ENCODE measurements at places on chromosomes 6 and 20.
A peak's percentile ranks its signal among the peaks of the same experiment; 100 is the strongest.

- no peak for DNase-seq
These were observed 86.7 kb upstream of the SYNDIG1 start for GRCh38 chr20:24382743-24383142.

GRCh38 chr20:16701296-16701695 lies 28.5 kb upstream of the SNRPB2 start:
- DNase-seq, result peak; percentile 8

- no peak for DNase-seq
These were observed 753.3 kb upstream of the MARCKS start for GRCh38 chr6:113103634-113104361.

GRCh38 chr6:37845026-37845911 lies 25.7 kb downstream of the ZFAND3 start:
- DNase-seq, result no peak

DNA sequence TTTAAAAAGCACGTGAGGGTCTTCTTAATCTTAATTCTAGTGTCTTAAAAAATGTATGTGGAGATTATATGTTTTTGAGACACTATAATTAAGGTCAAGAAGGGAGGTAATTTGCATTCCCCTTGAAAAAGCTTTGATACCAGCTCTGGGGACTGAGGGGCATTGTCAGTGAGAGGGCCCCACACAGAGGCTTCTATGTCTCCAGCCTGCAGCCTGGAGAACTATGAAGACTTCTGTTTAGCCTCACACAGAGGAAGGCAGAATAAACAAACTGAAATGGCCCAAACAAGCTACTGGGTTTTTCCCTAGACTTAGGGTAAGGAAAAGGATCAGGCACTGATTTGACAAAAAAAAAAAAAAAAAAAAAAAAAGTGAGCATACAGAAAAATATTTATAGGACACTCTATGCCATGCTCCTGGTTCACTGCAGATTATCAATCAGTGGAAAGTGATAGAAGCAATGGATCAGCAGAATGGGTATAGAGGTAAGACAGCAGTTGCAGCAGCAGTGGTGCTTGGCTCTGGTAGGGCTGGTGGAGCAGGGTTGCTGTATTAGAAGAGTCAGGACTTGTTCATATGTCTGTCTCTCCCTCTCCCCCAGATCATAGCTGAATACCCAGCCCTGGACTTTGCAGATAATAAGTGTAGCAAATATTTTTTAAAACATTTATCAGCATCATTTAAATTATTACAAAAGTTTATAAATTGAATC lies 85.4 kb downstream of the KLHL32 start:
- DNase-seq, result no peak

GRCh38 chr20:23002276-23002675 lies 32.8 kb upstream of the SSTR4 start:
- no peak for DNase-seq

- no peak for DNase-seq
These were observed 167.4 kb downstream of the HDGFL1 start for GRCh38 chr6:22736740-22737139.

All from HAP-1 (cell line).